SK-N-SH (cell line): ENCODE measurements at places on chromosomes 5 and 9.

DNA sequence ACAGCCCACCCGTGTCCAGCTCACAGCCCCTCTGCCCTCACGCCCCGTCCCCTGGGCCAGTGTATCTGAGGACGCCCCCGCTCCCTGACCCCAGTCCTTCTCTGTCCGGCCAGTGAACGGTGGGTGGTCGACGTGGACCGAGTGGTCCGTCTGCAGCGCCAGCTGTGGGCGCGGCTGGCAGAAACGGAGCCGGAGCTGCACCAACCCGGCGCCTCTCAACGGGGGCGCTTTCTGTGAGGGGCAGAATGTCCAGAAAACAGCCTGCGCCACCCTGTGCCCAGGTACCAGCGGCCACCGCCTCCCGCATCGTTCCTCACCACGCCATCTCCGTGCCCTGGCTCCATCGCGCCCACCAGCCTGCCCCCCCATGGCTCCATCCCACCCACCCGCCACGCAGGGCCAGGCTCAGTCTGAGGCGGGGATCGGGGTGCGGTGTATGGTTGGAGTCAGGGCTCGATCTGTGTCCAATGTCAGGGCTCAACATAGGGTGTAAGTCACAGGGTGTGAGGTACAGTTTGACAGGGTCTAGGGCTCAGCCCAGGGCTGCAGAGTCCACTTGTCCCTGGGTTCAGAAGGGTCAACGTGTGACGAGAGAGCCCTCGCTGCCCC lies 29.5 kb downstream of the HK3 start:
- no peak for DNase-seq

DNA sequence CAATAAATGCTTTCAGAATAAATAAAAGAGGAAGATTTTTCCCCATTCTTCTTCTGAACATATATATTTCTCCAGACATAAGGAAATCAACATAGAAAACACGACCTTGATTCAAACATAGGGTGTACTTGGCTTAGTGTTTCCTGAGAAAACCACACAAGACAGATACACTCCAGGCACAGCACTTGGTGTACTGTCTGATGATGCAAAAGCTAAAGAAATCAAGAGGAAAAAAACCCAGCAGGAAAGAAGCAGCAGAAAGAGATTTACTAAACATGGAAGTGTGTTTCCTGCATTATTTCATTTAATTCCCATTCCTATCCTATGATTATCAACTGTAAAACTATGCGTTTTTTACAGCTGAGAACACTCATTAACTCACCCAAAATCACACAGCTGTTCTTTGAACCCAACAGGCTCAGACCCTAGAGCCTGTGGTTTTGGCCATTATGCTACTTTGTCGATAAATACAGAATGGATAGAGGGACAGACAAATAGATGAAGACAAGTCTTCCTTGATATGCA lies 46.1 kb downstream of the NIPAL4 start:
- no peak for DNase-seq

- peak; percentile 49 for DNase-seq
These were observed 157.7 kb downstream of the SLF1 start for GRCh38 chr5:94776167-94776566.

DNA sequence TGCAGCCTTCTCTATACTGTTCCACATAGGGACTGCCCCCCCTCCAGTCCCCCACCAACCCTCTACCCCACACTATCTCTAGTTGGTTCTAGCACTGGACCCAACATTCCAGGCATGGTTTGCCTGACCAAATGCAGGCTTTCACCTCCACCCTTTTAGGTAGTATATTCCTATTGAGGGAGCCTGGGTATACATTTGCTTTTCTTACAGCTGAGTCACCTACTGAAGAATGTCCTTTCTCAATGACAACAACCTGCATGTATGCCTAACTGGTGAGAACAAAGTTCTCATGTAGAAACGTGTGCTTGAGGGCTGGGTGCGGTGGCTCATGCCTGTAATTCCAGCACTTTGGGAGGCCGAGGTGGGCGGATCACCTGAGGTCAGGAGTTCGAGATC lies 8.2 kb downstream of the TNIP1 start:
- DNase-seq, result no peak

DNA sequence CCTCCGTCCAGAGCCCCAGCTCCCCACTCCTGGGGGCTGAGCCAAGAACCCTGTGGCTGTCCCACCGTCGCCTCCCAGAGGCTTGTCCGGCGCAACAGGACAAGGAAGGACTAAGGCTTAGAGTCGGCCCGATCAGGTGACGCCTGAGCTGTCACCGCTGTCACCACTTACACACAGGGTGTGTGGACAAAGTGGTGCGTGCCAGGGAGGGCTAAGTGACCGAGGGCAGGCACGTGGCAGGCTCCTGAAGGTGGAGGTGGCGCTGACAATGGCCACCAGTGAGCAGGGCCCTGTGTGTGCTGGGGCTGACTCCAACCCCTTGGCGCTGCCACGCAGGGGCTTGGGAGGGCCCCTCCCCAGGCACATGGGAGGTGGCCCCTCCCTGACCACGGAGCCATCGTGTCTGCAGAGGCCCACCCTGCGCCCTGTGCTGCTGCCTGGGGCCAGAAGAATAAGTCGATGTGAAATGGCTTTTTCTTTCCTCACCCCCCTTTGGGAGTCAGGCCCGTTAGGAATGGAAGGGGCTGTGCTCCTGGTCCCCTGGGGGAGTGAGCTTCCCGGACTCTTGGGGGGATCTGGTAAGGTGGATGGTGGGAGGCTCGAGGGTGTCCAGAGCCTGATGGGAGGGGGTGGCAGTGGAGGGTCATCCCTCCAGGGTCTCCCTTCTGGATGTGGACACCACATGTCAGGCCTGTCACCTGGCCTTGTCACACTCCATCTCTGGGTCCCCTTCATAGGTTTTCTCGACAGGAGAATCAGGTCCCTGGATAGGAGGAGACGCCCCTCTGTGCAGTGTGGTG lies 2.6 kb upstream of the GPSM1 start:
- peak; percentile 71 for DNase-seq

GRCh38 chr9:27308691-27309390 lies 11.9 kb upstream of the EQTN start:
- DNase-seq, result no peak

DNA sequence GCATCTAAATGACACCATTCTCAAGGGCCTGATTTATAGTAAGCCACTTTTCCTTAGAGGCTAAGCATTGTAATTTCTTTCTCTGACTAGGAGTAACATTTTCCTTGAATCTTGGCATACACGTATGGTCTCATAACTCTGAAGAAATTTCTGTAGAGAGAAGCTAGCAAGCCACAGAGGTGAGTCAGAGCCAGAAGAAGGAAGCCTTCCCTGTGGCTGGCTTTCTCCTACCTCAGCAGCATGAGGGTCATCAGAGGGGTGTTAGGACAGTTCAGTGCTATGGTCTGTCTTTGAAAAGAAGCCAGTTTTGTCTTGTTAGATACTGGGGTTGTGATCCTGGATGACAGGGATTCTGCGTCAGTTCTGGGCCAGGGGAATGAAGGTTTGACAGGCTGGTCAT lies 3.2 kb downstream of the SNX30 start:
- no peak for DNase-seq

- DNase-seq, result no peak
These were observed 25.7 kb downstream of the SYK start for GRCh38 chr9:90827181-90827871.

DNA sequence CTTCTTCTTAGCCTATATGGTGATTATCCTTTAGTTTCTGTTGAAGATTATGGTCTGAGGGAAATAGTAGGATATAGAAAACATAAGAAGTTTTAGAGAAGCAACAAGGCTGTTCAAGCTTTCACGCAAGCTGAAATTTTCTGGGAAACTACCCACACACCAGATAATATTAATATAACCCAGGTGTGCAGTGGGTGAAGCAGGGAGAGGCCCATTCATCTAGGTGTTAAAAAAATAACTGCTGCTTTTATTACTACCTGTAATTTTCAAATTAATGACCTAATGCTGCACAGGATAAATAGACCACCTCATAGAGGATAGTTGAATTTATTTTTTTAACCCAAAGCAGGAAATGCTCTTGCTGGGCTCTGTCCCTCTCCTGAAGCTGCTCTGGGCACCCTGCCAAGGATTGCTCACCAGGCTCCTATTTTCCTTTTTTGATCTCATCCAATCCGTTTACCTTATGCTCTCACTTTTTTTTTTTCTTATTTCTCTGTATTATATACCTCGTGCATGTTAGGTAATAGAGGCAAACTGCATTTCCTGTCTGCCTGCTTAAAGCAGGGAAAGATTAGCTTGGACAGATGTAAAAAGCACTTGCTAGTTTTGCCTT lies 124.3 kb upstream of the SLC12A2 start:
- peak; percentile 63 for DNase-seq

DNA sequence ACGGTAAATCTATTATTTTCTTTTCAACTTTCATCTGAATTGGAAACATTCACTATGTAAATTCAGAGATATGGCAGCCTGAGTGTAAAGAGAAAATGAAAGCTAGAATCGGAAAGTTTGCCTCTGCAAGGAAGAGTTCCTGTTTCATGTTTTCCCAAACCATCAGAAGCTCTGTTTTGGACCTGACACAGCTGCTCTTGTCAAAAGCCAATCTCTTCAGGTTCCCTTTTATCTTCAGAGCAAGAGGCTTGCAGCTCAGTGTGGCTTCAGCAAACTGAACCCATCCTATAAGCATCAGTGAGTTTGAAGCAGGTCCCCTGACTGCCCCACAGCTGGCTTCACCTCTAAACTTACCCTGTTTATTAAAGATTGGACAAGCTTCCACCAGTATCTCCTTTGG lies 1099.7 kb downstream of the DTWD2 start:
- no peak for DNase-seq

- no peak for DNase-seq
These were observed 5.2 kb downstream of the ARSB start for GRCh38 chr5:78979909-78980308.

- no peak for DNase-seq
These were observed 16.2 kb downstream of the PRLR start for GRCh38 chr5:35214051-35214450.

- no peak for DNase-seq
These were observed 226.4 kb upstream of the ISL1 start for GRCh38 chr5:51156838-51157237.

- DNase-seq, result no peak
These were observed 133.3 kb downstream of the CACNA1B start for GRCh38 chr9:138010861-138011260.

GRCh38 chr5:133129950-133130349 lies 78.1 kb downstream of the HSPA4 start:
- no peak for DNase-seq

DNA sequence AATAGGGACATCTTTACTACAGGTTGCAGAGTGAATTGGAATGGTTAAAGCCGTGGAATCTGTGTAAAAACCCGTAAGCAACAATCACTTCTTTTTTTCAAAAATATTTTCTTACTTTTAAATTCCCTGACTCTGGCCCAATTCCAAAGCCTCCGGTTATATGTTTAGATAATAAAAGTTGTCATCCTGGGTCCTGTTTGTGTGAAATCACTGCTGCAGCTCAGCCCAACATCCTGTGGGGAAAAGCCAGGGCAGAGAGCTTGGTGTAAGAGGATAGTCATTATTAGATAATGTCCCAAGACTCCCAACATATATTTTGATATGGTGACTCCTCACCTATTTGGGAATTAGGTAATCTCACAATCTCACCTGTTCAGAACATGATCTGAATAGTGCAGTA lies 586.0 kb upstream of the BRINP1 start:
- DNase-seq, result no peak

DNA sequence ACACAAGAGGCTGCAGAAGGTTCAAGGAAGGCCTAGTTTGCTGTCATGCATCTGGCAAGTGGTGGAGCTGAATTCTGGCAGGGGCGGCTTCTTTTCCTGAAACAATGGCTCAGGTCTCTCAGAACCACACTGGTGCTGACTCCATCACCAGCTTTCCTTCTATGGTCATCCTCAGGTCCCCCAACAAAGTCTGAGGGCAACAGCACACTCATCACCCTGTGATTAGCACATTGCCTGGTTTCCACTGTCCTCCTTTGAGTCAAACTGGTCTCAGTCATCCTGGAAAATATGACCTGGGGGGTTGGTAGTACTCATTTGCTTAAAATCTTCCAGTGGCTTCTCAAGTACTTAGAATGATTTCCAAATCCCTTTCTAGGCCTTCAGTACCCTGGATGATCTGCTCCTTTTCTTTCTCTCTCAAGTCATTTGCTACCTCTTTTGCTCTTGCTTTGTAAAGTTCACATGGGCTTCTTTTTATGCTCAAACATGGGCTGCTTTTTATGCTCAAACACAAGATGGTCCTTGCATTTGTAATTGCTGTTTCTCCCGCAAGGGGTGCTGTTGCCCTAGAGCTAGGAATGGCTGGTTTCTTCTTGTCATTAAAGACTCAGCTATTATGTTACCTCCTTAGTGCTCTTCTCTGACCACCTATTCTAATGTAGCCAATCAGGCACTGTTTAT lies 144.9 kb downstream of the ALDH1A1 start:
- peak; percentile 15 for DNase-seq

DNA sequence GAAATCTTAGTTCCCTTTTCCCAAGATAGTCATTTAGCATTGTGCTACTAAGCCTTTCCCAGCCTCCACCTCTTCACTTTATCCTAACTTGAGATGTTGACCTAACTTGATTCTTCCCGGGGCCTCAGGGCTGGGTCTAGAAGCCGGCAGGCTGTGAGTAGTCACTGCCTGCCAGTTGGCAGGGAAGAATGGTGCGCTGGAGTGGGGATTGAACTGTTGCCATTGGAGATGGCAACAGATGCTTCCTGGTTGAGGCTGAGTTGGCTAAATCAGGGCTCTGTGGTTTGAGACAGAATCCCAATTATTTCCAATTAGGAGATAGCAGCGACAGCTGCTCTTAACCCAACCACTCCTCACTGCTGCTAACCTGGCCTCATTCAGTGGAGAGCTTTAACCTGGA lies 343.1 kb downstream of the BRINP1 start:
- peak; percentile 16 for DNase-seq

- DNase-seq, result no peak
These were observed 644 bp upstream of the CTNNAL1 start for GRCh38 chr9:109013679-109014607.

- no peak for DNase-seq
These were observed 371.4 kb downstream of the PSAT1 start for GRCh38 chr9:78668148-78668832.

DNA sequence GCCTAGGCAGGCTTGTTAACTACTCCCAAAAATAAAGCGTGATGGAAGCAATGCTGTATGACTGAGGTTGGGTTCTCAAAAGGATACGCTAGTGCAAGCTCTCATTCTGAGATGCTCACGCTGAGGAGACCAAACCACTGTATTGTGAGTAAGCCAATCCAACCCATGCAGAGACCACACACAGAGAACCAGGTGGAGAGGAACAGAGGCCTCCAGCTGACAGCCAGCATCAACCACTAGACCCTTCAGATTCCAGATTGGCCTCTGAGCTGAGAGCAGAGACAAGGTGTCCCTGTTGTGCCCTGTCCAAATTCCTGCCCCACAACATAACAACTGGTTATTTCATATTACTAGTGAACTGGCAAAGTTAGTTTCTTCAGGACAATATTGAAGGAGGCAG lies 4.5 kb downstream of the TSTD2 start:
- no peak for DNase-seq
